Calu3 (cell line): ENCODE measurements at places on chromosomes 12 and 14. TPM values are rescaled to one million over a fixed set of nuclear protein-coding genes. Genes with fewer than 3 reads are reported as not detected.

The NGB gene
- not detected in 2 replicates for total RNA-seq

The ASCL1 gene
- total RNA-seq: 0.15 TPM in 1 of 2 replicates, not detected in the other

The OLR1 gene
- not detected in 2 replicates for total RNA-seq

The CCDC177 gene
- total RNA-seq: not detected in 2 replicates

The UNC79 gene
- 0.07 TPM in 1 of 2 replicates, not detected in the other for total RNA-seq

The HECTD4 gene
- total RNA-seq: 65.7 and 70.2 TPM in 2 replicates

The EML5 gene
- 0.52 and 0.78 TPM in 2 replicates for total RNA-seq

GRCh38 chr12:56644654-56645053, 1.1 kb downstream of the ATP5F1B start:
- peaks cover 66% of the 10 kb centered on the region for H3K36me3 ChIP-seq
- peak overlapping the region; percentile 93 for H3K4me3 ChIP-seq
- H3K4me1 ChIP-seq: peaks cover 18% of the 10 kb centered on the region
- no peak for DNase-seq
- peak overlapping the region; percentile 91 for H3K27ac ChIP-seq

GRCh38 chr14:21084998-21085853, 13.2 kb downstream of the ZNF219 start:
- H3K27me3 ChIP-seq: no peaks in the 10 kb centered on the region
- H3K4me1 ChIP-seq: peaks cover 8% of the 10 kb centered on the region
- no peak overlapping the region for H3K4me3 ChIP-seq
- H3K36me3 ChIP-seq: peaks cover 8% of the 10 kb centered on the region
- H3K27ac ChIP-seq: no peak overlapping the region
- DNase-seq: no peak

DNA sequence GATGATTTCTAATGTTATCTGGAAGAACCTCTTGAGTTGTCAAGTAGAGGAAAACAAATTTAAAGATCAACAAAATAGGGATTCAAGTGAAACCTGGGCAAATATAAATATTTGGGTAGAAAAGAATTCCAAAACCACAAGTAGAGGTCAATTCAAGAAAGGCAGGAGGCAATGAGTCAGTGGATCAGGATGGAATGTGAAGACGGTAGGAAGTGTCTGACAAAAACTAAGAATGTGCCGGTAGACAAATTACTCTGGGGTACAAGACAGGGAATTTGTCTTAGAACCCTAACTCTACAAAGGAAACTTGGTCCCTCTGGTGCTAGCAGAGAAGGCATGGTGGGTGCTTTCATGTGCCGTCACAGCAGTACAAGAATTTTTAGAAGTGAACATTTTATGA, 13.6 kb downstream of the ABCD2 start:
- H3K27me3 ChIP-seq: no peaks in the 10 kb centered on the region
- H3K27ac ChIP-seq: no peak overlapping the region
- H3K4me3 ChIP-seq: no peak overlapping the region
- no peak for DNase-seq

- H3K27me3 ChIP-seq: no peaks in the 10 kb centered on the region
- H3K36me3 ChIP-seq: peaks cover 6% of the 10 kb centered on the region
- H3K27ac ChIP-seq: no peak overlapping the region
Observed at GRCh38 chr12:89552376-89552775, 26.5 kb upstream of the POC1B start.

GRCh38 chr14:75566321-75566720, 12.1 kb upstream of the FLVCR2 start:
- H3K4me3 ChIP-seq: no peak overlapping the region
- peaks cover 21% of the 10 kb centered on the region for H3K27me3 ChIP-seq
- peaks cover 3% of the 10 kb centered on the region for H3K36me3 ChIP-seq
- no peak overlapping the region for H3K27ac ChIP-seq

DNA sequence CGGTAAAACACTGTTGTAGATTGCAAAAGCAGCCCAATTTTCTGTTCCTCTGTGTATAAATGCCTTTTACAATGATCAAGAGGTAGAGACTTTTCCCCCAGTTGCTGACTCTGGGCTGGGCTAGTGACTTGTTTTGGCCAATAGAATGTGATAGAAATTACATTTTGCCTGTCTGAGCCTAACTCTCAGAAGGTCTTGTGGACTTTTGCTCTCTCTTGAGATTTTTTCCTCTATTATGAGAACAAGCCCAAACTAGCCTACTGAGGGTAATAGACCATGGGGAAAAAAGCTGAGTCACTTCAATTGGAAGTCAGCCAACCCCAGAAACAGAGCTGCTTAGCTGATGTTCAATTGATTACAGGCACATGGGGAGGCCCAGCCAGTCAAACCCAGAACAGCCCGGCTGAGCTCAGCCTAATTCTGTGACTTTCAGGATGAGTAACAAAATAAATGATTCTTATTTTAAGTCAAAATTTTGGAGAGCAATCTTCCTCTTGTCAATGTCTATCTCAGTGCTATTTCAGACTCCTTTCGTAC, 61.4 kb downstream of the MYF5 start:
- no peaks in the 10 kb centered on the region for H3K27me3 ChIP-seq
- DNase-seq: peak; percentile 71
- H3K4me3 ChIP-seq: no peak overlapping the region
- H3K4me1 ChIP-seq: peaks cover 18% of the 10 kb centered on the region
- H3K27ac ChIP-seq: peak overlapping the region; percentile 40

DNA sequence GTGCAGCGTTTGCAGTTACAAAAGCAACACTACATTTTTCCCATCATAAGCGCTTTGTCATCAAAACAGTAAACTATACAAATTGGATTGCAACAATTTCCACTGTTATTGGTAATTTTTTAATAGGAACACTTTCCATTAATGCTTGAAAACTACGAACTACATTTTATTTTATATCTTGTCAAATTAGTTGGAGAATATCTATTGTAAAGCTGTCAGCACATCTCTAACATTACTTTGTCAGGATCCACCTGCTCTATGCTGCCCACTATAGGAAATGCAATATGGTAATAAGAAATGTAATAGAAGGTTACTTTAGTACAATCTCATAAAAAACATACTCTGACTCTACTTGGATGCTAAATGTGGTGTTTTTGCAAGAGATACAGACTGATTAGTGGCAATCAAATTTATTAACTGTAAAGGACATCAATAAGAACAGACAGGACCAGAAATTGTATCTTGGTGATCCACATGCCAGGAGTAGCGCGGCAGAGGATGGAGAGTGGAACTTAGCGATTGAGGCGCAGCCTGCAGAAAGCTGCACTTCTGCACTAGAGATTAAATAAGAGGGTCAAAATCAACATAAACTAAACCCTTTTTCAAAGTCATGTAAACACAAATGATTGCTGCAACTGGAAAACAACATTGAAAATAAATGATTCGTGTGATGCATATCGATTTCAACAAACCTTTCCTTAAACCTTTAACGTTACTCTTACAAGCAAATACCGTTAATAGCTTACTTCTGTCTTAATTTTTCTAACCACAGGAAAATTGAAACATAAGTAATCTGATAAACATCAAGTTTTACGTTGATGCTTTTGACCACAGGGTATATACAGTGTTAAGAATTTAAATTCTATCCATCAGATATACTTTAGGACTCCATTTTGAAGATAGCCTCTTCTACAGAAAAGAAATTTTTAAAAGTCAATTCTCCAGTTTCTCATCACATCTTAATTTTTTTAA, 3.6 kb upstream of the ARID2 start:
- peak; percentile 24 for DNase-seq
- peaks cover 54% of the 10 kb centered on the region for H3K36me3 ChIP-seq
- H3K4me3 ChIP-seq: peak overlapping the region; percentile 97
- peak overlapping the region; percentile 89 for H3K27ac ChIP-seq
- no peaks in the 10 kb centered on the region for H3K27me3 ChIP-seq

GRCh38 chr12:50772470-50772869, 8.6 kb downstream of the ATF1 start:
- no peak for DNase-seq
- H3K27ac ChIP-seq: no peak overlapping the region
- peaks cover 8% of the 10 kb centered on the region for H3K4me1 ChIP-seq
- no peaks in the 10 kb centered on the region for H3K27me3 ChIP-seq
- no peak overlapping the region for H3K4me3 ChIP-seq

DNA sequence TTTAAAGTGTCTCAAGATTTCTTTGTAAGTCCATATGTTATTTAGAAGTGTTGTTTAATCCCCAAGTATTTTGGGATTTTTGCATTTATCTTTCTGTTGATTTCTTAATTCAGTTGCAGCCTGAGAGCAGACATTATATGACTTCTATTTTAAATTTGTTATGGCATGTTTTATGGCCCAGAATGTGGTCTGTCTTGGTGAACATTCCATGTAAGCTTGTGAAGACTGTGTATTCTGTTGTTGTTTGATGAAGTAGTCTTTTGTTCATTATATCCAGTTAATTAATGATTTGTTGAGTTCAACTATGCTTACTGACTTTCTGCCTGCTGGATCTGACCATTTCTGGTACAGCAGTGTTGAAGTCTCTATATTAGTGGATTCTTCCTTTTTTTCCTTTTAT, 34.0 kb downstream of the LEMD3 start:
- DNase-seq: no peak
- H3K36me3 ChIP-seq: no peaks in the 10 kb centered on the region
- no peaks in the 10 kb centered on the region for H3K27me3 ChIP-seq
- H3K4me3 ChIP-seq: no peak overlapping the region

GRCh38 chr12:89789862-89790261, 81.2 kb upstream of the ATP2B1 start:
- H3K27me3 ChIP-seq: no peaks in the 10 kb centered on the region
- no peaks in the 10 kb centered on the region for H3K36me3 ChIP-seq
- no peaks in the 10 kb centered on the region for H3K4me1 ChIP-seq
- no peak overlapping the region for H3K27ac ChIP-seq

- H3K27ac ChIP-seq: no peak overlapping the region
- DNase-seq: no peak
- no peak overlapping the region for H3K4me3 ChIP-seq
- peaks cover under 1% of the 10 kb centered on the region for H3K36me3 ChIP-seq
- peaks cover 90% of the 10 kb centered on the region for H3K27me3 ChIP-seq
Observed at GRCh38 chr14:100778951-100779690, 46.8 kb upstream of the MEG3 start.

DNA sequence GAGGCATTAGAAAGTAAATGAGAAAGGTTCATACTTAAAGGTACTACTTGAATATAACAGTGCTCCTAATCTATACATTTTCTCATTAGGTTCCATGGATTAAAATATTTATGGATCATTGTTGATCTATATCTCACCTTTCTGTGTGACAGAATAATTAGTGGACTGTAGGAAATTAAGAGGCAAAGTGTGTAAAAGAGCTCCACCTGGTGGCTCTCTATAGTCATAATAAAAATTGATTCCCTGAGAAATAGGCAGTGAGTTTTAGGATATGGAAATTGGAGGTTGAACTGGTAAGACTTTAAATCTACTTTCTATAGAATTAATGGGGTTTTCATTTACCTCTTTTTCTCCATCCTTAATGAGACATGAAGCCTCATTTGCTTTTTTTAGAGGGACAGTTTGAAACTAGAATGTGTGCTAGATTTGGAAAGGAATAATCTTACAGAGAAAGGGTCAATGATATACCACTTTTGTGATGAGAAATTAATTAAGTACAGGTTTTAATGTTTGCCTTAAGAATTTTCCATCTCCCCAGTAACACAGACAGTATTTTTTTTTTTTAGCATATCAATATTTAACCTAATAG, 11.8 kb upstream of the DERA start:
- DNase-seq: no peak
- no peaks in the 10 kb centered on the region for H3K4me1 ChIP-seq
- peaks cover 52% of the 10 kb centered on the region for H3K36me3 ChIP-seq
- H3K27ac ChIP-seq: no peak overlapping the region
- H3K27me3 ChIP-seq: no peaks in the 10 kb centered on the region

DNA sequence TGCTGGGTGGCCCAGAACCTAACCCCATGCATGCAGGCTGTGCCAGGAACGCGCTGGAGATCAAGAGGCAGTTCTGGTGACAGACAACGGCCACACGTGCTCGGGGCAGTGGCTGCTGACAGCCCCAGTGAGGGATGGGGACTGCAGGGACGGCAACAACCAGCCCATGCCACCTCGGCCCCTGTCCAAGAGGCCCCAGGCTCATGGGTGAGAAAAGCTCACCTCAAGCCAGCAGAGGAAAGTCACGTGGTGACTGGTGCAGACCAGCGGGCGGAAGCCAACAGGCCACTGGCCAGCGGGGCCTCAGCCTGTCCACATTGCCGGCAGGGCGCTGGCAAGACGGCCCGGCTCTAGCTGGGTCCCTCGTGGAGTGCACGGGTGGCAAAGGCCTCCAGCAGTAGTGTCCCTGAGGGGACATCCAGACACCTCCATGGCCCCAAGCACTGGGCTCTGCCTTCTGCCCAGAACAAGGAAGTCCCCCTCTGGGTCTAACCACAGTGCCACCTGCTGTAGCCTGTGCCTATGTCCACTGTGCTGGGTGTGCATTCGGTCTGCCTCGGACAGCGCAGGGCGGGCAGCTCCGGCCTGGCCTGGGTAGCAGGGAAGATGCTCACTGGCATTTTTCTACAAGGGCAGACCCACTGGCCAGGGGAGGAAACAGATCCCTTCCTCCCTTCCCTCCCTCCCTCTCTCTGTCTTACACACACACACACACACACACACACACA, 134.1 kb downstream of the NCOR2 start:
- peaks cover 9% of the 10 kb centered on the region for H3K4me1 ChIP-seq
- H3K27me3 ChIP-seq: no peaks in the 10 kb centered on the region
- DNase-seq: no peak
- no peak overlapping the region for H3K27ac ChIP-seq
- no peak overlapping the region for H3K4me3 ChIP-seq

DNA sequence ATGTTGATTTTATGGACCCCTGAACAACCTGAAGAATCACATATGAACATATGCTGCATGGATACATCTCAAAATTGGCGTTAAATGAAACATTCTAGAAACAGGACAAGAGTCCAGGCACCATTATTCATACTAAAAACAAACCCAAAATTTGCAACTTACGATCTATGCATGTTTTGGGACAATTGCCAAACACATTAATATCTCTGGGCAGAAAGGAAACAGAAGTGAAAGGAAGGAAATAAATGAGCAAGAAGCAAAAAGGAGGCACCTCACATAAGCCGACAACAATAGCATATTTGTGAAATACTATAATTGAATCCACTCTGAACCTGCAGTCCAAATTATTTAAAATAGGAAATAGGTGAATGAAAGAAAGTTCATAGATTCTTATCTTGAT, 1505.3 kb downstream of the AACS start:
- H3K4me3 ChIP-seq: no peak overlapping the region
- peaks cover 8% of the 10 kb centered on the region for H3K4me1 ChIP-seq

- H3K4me1 ChIP-seq: peaks cover under 1% of the 10 kb centered on the region
- H3K27ac ChIP-seq: no peak overlapping the region
- DNase-seq: no peak
- no peak overlapping the region for H3K4me3 ChIP-seq
- H3K27me3 ChIP-seq: no peaks in the 10 kb centered on the region
Observed at GRCh38 chr14:90630171-90630806, 185.9 kb downstream of the TTC7B start.

DNA sequence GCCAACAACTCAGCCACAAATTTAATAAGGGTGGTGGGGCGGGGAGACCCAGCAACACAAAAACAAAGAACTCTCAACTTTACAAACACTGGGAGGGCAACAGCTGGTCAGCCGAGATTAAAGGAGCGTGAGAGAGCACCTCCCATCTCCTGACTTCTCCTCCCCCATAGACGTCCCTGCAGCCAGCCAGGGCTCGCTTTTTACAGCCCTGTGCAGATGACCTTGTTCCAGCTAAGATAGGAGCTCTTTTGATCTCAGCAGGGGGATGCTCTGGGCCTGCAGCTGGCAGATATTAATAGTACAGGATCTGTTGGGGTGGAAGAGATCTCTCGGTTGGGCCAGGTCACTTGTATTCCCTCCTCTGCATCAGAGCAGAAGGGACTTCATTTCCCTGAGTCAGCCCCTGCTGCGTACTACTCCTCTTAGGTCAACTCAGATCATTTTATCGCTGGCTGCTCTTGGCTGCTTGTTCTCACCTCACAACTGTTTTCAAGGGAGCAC, 475.8 kb downstream of the RAD51B start:
- H3K27ac ChIP-seq: no peak overlapping the region
- no peak overlapping the region for H3K4me3 ChIP-seq
- H3K36me3 ChIP-seq: peaks cover 6% of the 10 kb centered on the region
- peaks cover 10% of the 10 kb centered on the region for H3K4me1 ChIP-seq
- H3K27me3 ChIP-seq: no peaks in the 10 kb centered on the region
